Activated CD8-positive, alpha-beta T cell treated with anti-CD3 and anti-CD28 coated beads, Interleukin-2, amount 10 ng/mL, durations not matched to agents 7 days and 5 days (primary cell): ENCODE measurements at places on chromosomes 16 and 17. TPM values are rescaled to one million over a fixed set of nuclear protein-coding genes. Genes with fewer than 3 reads are reported as not detected.
A peak's percentile ranks its signal among the peaks of the same experiment; 100 is the strongest.

- no peak for DNase-seq
- H3K36me3 ChIP-seq: no peaks in the 10 kb centered on the region
- H3K27ac ChIP-seq: no peak overlapping the region
- H3K27me3 ChIP-seq: peaks cover 11% of the 10 kb centered on the region
Observed at GRCh38 chr17:79053251-79053925, 21.2 kb upstream of the ENGASE start.

GRCh38 chr16:56649820-56650219 is 1.9 kb upstream of the MT1B start:
- no peak overlapping the region for H3K4me3 ChIP-seq
- no peak overlapping the region for H3K27ac ChIP-seq
- H3K27me3 ChIP-seq: peaks cover 64% of the 10 kb centered on the region
- H3K36me3 ChIP-seq: no peaks in the 10 kb centered on the region
- DNase-seq: no peak
- H3K4me1 ChIP-seq: no peaks in the 10 kb centered on the region

DNA sequence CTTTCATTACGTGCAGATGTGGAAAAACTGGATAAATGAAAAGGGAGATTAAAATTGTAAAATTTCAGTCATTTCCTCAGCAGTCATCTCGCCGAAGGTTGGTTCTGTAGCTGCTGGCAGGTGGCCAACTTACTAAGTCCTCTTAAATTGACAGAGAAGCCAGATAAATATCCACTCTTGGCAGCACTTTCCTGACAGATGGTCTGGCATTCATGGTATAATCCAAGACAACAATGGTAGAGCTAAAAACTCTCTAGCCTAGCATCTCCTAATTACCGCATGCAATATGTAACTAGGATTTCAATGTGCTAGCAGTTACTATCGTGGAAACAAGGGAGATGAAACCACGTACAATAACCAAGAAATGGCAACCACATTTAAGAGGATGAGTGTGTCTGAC is 306.3 kb downstream of the CNTNAP4 start:
- DNase-seq: no peak
- no peaks in the 10 kb centered on the region for H3K4me1 ChIP-seq
- H3K36me3 ChIP-seq: no peaks in the 10 kb centered on the region
- H3K27me3 ChIP-seq: no peaks in the 10 kb centered on the region
- H3K27ac ChIP-seq: no peak overlapping the region
- H3K4me3 ChIP-seq: no peak overlapping the region

- peak; percentile 51 for DNase-seq
- H3K27me3 ChIP-seq: no peaks in the 10 kb centered on the region
- no peak overlapping the region for H3K4me3 ChIP-seq
- H3K4me1 ChIP-seq: peaks cover 24% of the 10 kb centered on the region
- H3K36me3 ChIP-seq: peaks cover 33% of the 10 kb centered on the region
- H3K27ac ChIP-seq: peak overlapping the region; percentile 89
Observed at GRCh38 chr17:75822119-75822799, 21.9 kb downstream of the UNC13D start.

GRCh38 chr17:66690166-66690565 is 144.8 kb upstream of the CACNG5 start:
- no peaks in the 10 kb centered on the region for H3K27me3 ChIP-seq
- no peak overlapping the region for H3K27ac ChIP-seq
- no peak for DNase-seq
- peaks cover 14% of the 10 kb centered on the region for H3K4me1 ChIP-seq

- DNase-seq: no peak
- no peak overlapping the region for H3K4me3 ChIP-seq
- H3K27ac ChIP-seq: no peak overlapping the region
- no peaks in the 10 kb centered on the region for H3K36me3 ChIP-seq
- H3K27me3 ChIP-seq: no peaks in the 10 kb centered on the region
- H3K4me1 ChIP-seq: no peaks in the 10 kb centered on the region
Observed at GRCh38 chr17:15031975-15032374, 233.2 kb downstream of the PMP22 start.

GRCh38 chr17:17321356-17322025 is 18.3 kb downstream of the NT5M start:
- H3K4me3 ChIP-seq: no peak overlapping the region
- H3K27ac ChIP-seq: no peak overlapping the region
- DNase-seq: no peak
- H3K4me1 ChIP-seq: no peaks in the 10 kb centered on the region
- peaks cover 2% of the 10 kb centered on the region for H3K36me3 ChIP-seq
- H3K27me3 ChIP-seq: no peaks in the 10 kb centered on the region

DNA sequence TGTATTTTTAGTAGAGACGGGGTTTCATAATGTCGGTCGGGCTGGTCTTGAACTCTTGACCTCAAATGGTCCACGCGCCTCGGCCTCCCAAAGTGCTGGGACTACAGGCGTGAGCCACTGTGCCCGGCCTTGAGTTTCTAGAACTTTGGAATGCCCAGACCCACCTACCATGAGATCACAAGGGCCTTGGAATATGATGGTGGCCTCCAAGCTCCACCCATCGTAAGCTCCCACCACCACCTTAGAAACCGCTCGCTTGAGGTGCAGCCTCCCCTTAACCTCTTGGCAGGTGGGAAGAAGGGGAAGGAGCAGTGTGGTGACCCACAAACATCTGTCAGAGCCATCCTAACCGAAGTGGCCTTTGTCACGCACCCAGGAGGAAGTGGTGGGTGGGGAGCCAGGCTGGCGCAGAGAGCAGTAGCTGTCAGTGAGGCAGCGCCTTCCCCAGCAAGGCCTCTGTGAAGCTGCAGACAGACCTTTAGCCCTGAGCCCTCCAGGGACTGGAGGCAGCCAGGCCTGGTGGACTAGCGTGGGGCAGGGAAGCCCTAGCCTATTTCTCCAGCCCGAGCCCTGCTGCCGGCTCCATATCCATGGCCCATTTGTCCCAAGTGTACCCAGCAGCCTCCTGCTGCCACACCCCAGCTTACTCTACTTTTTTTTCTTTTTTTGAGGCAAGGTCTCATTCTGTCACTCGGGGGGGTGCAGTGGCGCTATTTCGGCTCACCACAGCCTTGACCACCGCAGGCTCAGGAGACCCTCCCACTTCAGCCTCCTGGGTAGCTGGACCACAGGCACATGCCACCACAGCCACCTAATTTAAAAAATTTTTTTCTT is 13.1 kb upstream of the SEPHS2 start:
- no peaks in the 10 kb centered on the region for H3K27me3 ChIP-seq
- H3K4me3 ChIP-seq: peak overlapping the region; percentile 71
- peak overlapping the region; percentile 98 for H3K27ac ChIP-seq
- peaks cover 8% of the 10 kb centered on the region for H3K36me3 ChIP-seq
- peaks cover 74% of the 10 kb centered on the region for H3K4me1 ChIP-seq

- no peaks in the 10 kb centered on the region for H3K27me3 ChIP-seq
- no peak for DNase-seq
- H3K27ac ChIP-seq: no peak overlapping the region
- no peak overlapping the region for H3K4me3 ChIP-seq
- no peaks in the 10 kb centered on the region for H3K36me3 ChIP-seq
Observed at GRCh38 chr16:15564604-15565339, 78.2 kb downstream of the MARF1 start.

The KRT33A gene
- total RNA-seq: not detected

The WNT3 gene
- total RNA-seq: not detected

The SLFN13 gene
- total RNA-seq: 56.3 TPM

The RND2 gene
- not detected for total RNA-seq

The SLC5A10 gene
- total RNA-seq: not detected

The TBC1D3L gene
- total RNA-seq: 17.1 TPM

The EFCAB5 gene
- 1.3 TPM for total RNA-seq
